ENCODE measurements at places on chromosomes 4 and X.

DNA sequence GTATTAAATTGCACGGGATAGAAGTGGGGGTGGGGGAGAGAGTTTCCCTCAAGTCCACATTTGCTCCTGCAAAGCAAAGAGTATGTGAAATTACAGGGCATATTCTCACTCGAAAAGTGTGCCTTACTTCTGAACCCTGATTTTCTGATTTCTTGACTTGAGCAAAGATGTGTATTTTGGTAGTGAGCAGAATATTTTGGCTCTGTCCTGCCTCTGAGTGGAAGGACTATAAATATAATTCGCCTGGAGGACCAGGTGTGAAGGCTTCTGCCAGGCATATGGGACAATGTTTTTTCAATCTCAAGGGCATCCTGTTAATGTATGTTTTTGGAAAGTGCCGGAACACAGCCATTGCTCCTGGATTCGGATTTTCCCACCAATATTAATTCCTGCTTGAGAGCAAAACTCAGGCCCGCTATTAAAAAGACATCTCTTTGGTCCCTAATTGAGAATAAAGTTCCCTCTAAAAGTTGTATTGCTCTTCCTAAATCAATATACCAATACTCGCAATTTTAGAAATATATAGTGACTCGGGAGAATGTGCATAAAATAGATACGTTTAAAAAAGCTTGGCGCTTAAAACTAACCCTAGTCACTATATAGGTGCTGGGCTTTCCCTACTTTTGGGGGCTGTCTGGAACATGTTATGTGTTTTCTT, 15.3 kb upstream of the PITX2 start:
- DNase-seq: no peak

GRCh38 chrX:123201720-123202119, 17.6 kb downstream of the GRIA3 start:
- no peak for DNase-seq

GRCh38 chrX:12956704-12957534, 18.0 kb upstream of the TMSB4X start:
- DNase-seq: no peak

DNA sequence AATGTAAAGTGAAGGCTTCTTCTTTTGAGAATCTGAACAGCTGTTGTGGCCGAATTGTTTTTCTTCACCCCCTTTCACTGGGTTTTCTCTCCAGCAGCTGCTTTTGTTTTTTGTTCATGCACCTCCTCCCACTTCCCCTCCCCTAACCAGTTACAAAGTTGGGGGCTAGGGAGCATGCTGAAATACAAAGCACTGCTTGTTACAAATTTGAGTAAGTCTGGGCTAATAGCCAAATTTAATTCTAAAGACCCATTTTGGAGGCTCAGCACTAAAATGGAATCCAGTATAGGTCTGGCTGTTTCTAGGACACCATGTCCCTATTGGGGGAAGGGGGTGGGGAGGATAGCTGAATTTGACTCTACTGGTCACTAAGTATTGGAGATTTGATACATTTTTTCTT, 89.2 kb upstream of the GPM6B start:
- no peak for DNase-seq

- no peak for DNase-seq
Measured at GRCh38 chr4:79604152-79604551, 196.1 kb upstream of the GK2 start.

DNA sequence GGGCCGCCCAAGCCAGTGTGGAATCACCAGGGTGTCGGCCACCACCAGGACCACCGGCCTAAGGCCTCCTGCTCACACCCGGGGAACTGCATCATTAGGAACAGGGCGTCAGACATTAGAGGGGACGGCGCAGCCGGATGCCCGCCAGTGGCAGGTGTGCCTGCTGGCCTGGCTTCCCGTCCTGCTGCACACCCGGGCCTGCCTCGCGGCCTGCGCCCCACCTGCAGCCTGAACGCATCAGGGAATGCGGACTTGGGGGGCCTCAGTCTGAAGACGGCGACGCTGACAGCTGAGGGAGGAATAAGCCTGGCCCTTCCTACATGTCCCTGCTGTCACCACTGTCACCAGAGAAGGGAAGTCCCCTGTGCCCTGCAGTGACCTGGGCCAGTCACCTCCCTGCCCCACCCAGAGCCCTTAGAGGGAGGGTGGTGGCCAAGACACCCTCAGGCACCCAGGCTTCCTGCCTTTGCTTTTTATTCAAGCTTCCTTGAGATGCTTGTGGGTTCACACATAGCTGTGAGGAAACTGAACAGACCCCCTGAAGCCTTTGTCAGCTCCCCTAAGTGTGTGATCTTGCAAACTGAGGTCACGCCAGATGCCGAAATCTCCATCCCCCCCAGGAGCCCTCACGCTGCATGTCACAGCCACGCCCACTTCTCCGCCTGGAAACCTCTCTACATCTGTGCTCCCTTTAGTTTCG, 3.2 kb downstream of the DGKQ start:
- DNase-seq: no peak

DNA sequence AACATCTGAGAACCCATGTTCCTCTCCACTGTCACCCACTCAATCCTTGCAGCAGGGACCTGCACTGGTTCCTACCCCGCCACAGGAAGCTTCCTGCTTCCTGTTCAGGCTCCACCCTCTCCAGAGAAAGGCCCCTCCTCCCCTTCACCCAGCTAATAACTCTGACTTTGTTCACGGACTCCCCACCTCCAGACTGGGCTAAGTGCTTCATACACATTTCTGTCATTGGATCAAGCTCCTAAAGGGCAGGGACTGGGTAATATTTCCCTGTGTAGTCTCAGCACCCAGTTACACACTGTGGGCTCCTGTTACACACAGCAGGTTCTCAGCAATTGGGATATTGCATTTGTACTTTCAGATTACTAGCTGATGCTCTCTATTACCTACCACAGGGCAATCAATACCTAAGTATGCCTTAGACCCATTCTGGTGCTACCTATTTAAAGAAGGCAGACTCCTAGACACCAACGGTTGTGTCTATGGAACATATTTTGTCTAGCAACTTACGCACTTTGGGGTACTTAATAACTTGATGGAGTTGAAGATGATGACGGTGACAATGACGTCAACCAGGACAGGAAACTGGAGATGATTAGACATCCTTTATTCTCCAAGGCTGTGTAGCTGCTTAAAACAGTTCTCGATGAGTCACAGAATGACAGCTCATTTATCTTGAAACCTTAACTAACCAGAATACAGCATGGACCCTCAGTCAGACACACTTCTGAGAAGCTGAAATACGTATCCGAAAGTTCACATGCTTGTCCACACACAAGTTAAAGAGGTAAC, 58.1 kb downstream of the MAML3 start:
- peak; percentile 17 for DNase-seq

- DNase-seq: peak; percentile 58
Measured at GRCh38 chrX:154123241-154124219, 20.5 kb upstream of the OPN1LW start.

GRCh38 chr4:159014859-159015258, 88.0 kb upstream of the RAPGEF2 start:
- DNase-seq: no peak

DNA sequence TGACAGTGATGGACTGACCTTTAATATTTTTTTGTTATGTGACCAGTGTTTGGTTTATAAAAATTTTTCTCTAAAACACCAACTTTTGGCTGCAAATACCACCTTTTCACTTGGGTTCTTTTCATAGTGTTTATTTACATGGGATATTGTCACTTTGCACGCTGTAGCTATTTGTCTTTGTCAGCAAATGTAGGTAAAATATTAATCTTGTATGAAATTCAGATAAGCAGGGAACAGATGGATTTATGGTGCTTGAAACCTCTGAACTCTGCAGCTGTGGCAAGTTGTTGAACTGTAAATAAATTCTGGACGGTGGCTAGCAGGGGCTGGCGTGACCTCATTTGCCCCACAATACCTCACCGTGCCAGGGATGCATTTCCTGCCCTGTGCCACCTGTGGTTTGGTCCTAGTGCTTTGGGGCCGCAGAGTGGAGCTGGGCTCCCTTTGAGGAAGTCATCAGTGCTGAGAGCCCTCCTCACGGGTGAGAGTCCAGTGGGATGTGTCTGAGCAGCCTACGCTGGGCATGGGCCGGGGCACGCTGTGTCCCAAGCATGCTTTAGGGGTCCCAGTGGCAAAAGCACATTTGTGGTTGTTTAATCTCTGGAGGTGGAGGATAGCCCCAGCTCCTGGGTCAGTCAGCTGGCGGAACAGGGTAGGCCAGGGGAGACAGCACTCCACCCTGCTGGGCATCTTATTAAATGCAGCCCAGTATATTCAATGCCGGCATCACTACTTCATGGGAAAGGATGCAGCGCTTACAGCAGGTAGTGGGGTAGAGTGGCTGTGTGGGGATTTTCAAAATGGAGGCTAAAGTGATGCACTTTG, 108.6 kb downstream of the TBL1X start:
- DNase-seq: peak; percentile 31

DNA sequence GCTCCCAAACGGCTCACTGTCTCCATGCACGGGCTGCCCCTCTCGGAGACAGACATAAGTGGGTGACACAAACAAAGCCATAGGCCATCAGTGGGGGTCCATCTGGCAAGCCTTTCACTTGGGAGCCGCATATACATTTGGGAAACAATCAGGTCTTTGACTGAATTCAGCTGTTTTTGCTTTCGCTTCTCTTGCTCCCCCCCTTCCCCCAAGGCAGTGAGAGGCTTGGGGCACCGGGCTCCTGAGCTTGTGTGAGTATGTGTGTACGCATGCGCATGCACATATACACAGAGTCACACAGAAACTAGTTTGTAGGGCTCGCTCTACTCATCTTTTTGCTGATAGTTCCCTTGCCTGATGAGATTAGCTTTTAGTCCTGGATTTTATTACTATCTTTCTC, 284.4 kb downstream of the AFF2 start:
- DNase-seq: peak; percentile 21

Measured in ELF-1 (cell line).